ENCODE measurements at places on chromosomes 16 and 17. TPM values are rescaled to one million over a fixed set of nuclear protein-coding genes. Genes with fewer than 3 reads are reported as not detected.

Gene RHBDF1
- total RNA-seq = 20.6 TPM

Gene JMJD6
- 19.6 TPM for total RNA-seq

Gene RUNDC3A
- 0.54 TPM for total RNA-seq

Gene SLC13A2
- not detected for total RNA-seq

Gene CNTD1
- not detected for total RNA-seq

Gene SEPTIN1
- total RNA-seq = 0.09 TPM

Gene IL17C
- total RNA-seq = not detected

Gene OR2C1
- total RNA-seq = not detected

Gene KCNJ18
- not detected for total RNA-seq

Gene SLFN11
- 70.8 TPM for total RNA-seq
